GM04504 (cell line): ENCODE measurements at places on chromosomes 12 and 14.

DNA sequence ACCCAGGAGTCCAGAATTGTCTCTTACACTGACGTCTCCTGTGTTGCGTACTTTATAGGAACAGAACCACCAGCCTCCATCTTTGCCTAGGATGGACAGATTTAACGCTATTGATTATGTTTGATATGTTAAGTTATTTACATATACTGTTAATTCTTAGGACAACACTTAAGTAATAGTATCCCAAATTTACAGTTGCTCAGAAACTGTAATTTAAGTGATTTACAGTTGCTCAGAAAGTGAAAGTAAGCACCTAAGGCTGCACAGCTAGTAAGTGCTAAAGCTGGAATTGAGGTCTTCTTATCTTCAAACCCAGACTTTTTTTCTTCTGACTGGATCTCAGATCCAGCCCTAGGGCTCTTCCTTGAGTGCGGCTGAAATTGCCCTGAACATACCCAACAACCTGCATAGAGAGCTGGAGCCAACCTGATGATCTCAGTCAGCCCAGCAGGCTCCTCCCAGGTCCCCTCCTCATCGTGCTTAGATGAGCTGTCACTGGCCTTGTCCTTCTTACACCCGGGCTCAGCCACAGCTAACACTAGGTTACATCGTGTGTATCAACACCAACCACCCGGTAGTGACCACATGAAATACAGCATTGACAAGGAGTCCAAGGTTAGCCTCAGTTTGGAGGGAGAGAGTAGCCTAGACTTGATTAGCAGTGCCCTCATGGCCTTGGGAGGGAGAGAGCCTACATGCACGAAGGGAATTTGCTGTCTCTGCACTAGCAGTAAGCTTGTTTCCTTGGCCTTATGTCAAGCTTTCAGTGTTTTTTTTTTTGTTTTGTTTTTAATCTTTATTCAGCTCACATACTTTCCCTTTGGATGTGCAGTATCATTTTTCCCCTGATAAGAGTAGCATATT is 111.1 kb upstream of the ARHGAP5 start:
- DNase-seq: no peak

- no peak for DNase-seq
Measured at GRCh38 chr14:94612174-94612573, at the start of gene SERPINA3. SERPINA3 (plus strand) TSS chr14:94612391; CDS start chr14:94614442, 2,051 bp downstream.

- DNase-seq: no peak
Measured at GRCh38 chr12:123150275-123150743, 581 bp downstream of the PITPNM2 start.

- DNase-seq: no peak
Measured at GRCh38 chr12:14279845-14280244, 85.6 kb upstream of the ATF7IP start.

DNA sequence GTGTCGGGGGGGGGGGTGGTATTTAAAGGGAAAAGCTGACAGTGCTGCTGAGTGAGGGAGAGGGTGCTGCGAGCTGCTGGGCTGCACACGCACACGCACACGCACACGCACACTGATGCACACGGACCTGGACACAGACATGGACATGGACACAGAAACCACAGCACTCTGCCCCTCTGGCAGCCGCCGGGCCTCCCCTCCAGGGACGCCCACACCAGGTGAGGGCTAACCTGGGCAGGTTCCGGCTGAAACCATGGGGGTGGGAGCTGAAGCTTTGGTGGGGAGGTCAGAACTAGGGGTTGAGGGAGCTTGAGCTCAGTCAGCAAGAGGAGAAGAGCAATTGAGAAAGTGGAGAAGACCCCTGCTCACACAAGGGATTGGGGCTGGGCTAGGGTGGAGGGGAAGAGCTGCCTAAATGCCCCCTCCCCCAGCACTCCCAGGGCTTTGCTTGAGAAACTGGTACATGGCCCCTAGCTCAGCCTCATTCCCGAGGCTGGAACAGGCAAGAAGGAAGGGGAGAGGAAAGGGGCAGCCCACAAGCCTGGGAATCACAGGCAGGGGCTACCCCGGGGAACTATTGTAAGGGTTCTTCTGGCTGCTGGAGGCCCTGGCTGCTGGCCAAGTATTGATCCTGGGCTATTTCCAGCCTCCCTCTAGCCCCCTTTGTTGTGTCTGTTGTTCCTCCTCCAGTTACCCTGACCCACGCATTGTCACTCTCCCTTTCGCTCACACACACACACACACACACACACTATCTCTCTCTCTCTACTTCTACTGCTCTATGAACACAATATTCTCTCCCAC is at the start of gene REM2:
TSS of gene REM2 (plus strand) at position 50 of the 804 bp plus-strand sequence. CDS start at position 116, 66 bp downstream.
- DNase-seq: no peak

- no peak for DNase-seq
Measured at GRCh38 chr12:132514838-132515237, 24.9 kb downstream of the FBRSL1 start.

GRCh38 chr12:6161124-6161882 is 36.8 kb upstream of the VWF start:
- DNase-seq: peak; percentile 29

DNA sequence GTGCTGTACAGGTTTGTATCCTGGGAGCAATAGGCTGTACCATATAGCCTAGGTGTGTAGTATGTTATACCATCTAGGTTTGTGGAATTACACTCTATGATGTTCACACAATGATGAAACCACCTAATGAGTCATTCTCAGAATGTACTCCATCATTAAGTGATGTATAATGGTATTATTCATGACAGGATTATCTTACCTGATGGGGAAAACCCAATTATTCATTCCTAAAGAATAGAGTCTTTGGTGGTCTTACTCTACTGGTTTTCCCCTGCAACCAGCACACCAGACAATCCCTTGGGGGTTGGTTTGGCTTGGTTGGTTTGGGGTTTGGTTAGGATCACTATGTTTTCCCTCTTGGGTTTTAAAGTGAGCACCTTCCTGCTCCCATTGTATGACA is 12.6 kb upstream of the OR10P1 start:
- no peak for DNase-seq

DNA sequence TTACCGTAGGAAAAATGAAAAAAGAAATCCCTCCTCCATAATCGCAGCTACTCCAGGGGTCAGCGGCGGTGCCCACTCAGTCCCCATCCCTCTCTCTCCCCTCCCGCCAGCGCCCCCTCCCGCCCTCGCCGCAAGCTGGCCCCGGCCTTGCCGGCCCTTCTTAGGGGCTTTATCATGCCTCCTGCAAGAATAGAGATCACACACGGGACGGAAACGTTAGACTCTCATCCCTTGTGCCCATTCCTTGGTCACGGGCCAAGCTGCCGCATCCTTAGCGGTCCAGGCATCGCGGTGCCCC is 692 bp upstream of the COX14 start:
- DNase-seq: no peak

GRCh38 chr14:34699873-34700621 is 14.3 kb downstream of the CFL2 start:
- DNase-seq: peak; percentile 89

- no peak for DNase-seq
Measured at GRCh38 chr12:6241495-6241894, 41.3 kb downstream of the CD9 start.

DNA sequence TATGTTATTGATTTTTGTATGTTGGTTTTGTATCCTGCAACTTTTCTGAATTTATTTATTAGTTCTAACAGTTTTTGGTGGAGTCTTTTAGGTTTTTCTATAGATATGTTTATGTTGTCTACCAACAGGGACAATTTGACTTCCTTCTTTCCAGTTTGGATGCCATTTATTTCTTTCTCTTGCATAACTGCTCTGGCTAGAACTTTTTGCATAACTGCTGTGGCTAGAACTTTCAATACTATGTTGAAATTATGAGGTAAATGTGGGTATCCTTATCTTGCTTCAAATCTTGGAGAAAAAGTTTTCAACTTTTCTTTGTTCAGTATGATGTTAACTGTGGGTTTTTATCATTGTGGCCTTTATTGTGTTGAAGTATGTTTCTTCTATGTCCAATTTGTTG is 39.9 kb upstream of the PLBD1 start:
- DNase-seq: no peak
